ENCODE measurements at places on chromosomes 6 and 20.
A peak's percentile ranks its signal among the peaks of the same experiment; 100 is the strongest.

DNA sequence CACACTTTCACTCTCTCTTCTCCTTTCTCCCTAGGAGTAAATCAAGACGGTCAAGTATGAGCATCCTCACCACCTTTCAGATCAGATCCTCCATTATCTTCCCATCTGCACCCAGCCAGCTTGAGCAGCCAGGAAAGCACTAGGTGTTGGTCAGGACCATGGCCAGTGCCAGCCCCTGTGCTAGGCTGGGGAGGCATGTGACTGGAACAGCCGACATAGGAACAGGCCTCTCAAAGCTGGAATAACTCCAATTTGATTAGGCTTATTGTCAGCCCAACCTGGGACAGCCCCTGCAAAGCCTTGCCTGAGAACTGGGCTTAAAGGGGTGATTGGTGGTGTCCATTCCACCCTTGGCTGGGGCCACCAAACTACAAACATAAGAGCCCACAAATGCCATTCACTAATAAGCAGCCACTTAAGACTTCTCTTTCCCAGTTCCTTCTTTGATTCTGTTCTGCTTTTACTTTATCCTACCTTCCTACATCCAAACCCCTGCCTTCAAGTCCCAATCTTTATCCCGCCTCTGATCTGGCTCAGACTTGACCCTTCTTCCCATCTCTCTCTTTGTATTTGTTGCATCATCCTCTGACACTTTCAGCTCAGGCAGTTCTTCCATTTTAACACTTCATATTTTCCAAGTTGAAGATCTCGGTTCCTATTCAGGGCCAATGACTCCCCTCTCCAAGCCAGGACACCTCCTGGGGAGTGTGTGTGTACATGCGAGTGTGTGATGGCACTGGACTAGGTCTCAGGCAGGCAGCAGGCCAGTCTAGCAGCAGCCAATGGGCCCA is 4.5 kb upstream of the TREM2 start:
- peak; percentile 19 for DNase-seq

GRCh38 chr20:37852666-37853065 is 50.3 kb upstream of the VSTM2L start:
- no peak for DNase-seq

DNA sequence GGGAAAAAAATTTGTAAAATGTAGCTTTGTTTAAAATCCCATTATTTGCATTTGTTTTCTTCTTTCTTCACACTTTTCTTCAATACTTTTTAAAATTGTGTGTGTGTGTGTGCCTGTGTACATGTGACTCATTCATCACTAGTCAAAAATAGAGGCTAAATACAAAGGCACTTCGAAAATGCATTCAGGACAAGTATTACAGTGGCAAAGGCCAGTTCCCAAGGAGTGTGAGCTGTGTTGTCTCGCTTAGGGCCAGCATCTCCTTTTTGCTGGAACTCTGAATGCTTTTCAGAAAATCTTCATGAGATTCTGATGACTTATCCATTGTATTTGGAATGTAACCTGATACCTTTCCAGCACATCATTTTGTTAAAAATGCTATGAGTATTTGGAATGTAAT is 288.5 kb upstream of the CNR1 start:
- no peak for DNase-seq

DNA sequence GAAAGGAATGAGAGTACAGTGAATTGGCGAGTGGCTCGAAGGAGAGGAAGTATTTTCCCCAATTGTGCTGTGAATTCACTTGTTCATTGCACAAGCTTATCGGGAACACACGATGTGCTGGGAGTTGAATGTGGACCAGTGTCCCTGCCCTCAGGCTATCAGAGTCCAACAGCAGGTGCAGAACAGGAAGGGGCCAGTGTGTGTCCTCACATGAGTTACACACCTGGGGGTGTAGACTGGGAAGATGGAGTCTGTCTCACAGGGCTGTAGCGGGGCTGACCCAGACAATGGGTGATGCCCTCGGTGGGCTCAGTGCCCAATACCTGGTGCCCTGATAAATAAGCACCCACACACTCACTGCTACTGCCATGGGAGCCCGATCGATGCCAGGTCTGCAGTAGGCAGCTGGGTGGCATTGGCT is 14.4 kb downstream of the DUSP22 start:
- no peak for DNase-seq

DNA sequence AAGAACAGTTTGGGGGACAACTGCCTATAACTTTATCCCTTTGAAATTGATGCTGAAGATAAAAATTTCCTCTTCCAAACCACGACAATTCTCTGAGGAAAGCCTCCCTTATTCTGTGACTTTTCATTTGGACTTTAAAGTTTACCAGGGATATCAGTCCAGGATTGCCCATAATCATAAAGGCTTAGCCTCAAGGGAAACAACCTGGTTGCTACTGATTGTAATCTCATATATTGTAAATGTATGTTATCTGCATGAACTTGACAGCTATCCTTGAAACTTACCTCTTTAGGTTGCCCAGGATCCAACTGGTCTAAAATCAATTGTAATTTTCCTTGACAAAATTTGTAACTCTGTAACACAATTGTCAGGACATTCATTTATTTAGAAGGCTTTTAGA is 23.8 kb downstream of the TBC1D32 start:
- DNase-seq, result no peak

GRCh38 chr6:168616816-168617765 is 176.1 kb downstream of the SMOC2 start:
- DNase-seq, result no peak

DNA sequence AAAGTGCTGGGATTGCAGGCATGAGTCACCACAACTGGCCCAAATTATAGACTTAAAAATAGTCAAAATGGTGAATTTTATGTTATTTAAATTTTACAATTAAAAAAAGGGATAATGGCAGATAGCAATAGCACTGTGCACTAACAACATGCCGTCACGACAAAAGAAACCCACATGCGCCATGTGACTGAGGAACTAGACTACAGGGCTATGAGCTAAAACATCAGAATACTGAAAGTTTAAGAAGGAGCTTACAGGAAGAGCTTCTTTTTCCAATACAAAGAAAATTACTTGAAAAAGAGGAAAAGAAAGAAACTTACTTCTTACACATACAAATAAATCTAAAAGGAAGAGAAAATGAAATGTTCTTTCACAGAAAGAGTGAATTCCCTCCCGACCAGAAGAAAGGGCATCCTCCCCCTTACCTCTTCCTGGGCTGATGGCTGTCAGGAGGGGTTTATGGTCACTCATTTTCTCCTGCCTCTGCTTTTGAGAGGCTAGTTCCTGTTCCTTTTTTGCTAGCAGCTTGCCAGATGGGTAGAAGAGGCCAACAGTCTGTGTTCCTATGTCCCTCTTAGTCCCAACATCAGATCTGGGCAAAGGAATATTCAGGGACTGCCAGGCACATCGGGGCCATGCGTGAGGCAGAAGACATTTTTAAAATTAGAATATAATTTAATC is 54.5 kb downstream of the DZANK1 start:
- DNase-seq, result no peak

GRCh38 chr6:33418690-33419291 is 884 bp upstream of the CUTA start:
- DNase-seq, result no peak

DNA sequence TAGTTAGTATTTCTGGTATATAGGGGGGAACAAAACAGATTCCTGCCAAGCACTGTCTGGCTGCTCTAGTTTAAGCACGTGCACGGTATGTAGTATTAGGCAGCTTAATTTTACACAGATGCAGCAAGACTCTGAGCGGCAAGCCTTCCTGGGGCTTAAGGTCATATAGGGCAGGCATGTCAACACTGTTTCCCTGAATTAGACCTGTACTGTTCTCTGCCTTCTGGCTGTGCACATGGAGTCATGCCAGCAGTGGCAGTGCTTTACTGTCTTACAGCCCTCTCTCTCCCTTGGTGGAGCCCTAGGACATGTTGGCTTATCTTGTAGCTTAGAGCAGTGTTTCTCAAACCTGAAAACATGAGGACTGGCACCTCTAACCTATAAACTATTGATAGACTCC is 56.6 kb downstream of the PHF20 start:
- DNase-seq, result no peak

DNA sequence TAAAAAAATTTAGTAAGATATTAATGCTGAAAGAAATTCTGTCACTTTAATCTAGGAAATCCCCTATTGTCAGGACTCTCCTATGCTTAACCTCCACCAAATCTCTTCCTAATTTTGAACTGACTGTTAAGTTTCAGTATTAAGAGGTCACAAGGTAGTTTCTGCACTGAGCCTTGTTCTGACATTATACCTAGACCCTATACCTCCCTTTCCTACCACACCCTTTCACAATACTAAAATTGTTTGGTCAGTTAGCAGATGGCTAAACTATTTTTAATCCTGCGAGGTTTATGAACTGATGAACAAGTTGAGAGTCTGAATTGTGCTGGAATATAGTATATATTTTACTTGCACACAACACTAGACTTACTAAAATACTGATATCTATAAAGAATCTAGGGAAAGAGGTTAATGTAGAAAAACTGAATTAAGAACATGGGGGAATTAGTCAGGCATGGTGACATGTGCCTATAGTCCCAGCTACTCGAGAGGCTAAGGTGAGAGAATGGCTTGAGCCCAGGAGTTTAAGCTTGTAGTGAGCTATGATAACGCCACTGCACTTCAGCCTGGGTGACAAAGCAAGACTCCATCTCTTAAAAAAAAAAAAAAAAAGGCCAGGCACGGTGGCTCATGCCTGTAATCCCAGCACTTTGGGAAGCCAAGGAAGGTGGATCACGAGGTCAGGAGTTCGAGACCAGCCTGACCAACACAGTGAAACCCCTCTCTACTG is 51.5 kb downstream of the HBS1L start:
- DNase-seq, result no peak

DNA sequence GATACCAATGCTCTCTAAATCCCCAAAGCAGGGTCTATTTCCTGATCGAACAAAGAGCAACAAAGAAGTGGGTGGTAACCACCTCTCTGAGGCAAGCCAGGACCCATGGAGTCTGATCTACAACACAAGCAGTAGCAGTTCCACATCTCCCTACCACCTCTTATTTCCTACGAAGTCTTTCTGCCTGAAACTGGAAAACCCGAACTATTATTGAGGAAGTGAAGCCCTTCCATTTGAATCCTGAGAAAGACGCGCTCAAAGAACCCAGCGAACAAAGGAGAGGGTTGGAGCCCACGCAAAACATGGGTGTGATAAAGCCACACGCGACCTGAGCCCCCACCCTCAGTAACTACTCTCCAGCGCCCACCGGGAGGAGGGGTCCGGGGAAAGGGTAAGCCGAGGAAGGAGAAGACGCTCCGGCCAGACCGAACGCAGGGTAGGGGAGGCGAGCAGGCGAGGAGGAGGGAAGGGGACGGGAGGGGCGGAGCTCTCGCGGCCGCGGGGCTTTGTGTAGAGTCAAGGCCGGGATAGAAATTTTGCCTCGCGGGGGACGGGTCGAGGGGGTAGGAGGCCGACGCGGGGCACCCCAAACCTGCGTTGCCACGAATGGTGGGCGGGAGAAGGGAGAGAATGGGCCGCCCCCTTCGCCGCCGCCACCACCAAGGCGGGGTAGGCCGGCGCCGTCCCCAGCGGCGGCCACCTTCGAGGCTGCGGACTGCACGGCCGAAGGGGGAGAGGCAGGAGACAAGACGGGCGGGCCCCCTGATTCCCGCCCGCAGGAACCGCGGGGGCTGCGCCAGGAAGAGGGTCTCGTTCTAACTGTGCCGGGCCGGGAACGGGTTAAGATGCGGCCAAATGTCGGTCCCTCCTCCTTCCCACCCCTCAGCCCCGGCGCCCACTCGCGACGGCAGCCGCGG is 802 bp downstream of the HDAC2 start:
- peak; percentile 47 for DNase-seq

GRCh38 chr6:11393713-11394627 is 143.6 kb upstream of the TMEM170B start:
- peak; percentile 82 for DNase-seq

DNA sequence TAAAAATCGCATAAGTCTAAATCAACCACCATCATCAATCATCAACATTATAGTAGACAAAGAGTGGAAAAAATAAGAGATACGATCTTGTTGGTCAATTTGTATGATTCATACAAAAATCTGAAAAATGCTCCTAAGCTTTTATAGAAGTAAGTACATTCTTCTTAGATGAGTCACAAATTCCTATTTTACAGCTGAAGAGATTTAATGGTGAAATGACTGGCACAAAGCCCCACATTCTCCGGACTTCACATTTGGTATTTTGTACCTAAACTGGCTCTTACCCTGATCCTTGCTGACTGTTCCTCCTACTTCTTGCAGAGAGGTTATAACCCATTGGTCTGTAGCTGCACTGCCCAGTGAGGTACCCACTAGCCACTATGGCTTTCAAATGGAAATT is 29.9 kb upstream of the PREP start:
- peak; percentile 80 for DNase-seq

GRCh38 chr6:66638099-66638498 is 931.1 kb upstream of the EYS start:
- no peak for DNase-seq

- DNase-seq, result no peak
Measured at GRCh38 chr6:389622-390021, 1.9 kb upstream of the IRF4 start.

DNA sequence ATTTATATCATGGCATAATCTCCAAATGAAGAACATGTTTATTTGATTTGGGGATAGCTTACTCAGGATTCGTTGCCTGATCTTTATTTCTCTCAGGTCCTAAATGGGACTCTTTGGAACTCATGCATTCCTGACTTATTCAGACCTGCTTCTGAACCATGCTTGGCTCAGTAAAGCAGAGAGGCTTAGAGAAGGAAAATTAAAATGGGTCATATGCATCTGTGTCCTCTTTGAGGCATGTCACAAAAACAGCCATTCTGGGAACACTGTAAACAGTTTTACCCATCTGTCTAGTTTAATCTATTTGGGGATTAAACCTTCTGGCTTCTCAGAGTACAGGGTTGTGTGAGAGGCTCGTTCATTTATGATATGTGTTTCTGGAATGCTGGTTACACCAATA is 1017.3 kb downstream of the KIF16B start:
- peak; percentile 20 for DNase-seq

DNA sequence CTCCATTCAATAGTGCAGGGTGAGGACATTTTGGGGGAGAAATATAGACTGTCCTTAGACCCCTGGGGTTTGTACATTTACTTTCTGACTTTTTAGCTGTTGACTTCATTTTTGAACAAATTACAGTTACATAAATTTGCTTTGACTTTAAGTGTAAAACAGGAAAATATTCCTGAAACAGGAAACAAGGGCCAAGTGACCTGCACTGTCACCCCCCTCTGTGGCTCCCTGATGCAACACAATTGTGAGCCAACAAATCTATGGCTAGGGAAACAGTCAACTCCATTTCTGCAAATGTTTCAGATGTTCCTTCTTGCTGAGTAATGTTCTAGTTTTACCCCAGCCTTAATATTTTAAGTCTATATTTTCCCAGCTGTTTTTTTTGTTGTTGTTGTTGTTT is 39.8 kb downstream of the HLA-A start:
- DNase-seq, result no peak

DNA sequence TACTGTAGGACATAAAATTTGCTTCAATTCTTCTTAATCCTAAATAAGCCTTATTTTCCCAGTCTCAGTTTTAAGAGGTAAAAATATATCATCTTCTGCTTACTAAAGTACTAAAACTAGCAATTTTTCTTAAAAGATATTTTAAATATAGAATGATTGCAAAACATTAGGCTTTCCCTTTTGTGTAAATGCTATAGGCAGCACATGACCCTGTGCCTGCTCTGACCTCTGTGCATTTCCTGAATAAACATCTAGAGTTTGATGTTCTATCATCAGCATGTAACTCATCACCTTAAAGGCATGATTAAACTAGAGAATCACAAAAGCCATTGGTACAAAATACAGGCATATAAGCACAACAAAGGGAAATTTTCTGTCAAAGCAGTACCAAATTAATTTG is 422.7 kb downstream of the TFAP2B start:
- no peak for DNase-seq

GRCh38 chr6:135514706-135515105 is 17.2 kb upstream of the AHI1 start:
- no peak for DNase-seq

All from AG08395 (cell line).